ENCODE measurements at places on chromosomes 11 and 22.

DNA sequence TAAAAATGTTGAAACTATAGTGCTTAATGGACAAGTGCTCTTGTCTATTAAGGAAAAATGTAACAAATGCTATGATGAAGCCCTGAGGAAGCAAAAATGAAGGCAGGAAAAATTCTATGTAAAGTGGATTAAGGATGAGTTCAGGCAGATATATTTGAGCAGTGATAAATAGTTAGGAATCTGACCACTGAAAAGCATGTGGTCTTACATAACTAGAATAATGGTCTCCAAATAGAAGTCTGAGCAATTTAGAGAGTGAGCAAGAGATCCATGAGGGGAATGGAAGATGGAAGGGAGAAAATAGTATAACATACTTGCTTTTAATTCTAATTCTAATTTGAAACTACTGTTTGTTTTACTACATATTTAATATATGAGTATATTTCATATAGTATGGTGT, 510.6 kb upstream of the ARHGAP42 start:
- no peak for DNase-seq
- no peaks in the 10 kb centered on the region for H3K4me1 ChIP-seq
- no peaks in the 10 kb centered on the region for H3K27me3 ChIP-seq
- no peak overlapping the region for H3K27ac ChIP-seq
- no peaks in the 10 kb centered on the region for H3K36me3 ChIP-seq

DNA sequence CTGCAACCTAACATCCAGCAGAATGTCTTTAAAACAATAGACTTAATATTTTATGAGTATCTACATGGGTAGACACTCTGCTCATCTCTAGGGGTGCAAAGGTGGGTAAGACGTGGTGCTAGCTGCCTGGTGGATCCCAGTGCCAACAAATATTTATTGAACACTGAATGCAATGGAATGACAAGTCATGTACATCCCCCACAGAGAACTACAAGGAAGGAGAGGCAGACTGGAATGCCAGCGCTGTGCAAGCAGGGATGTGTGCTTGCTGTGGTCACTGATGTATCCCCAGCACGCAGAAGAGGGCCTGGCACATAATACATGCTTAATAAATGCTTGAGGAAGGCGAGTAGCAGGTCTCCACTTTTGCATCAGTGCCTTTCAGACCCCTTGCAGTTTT, 61.9 kb downstream of the CD6 start:
- peaks cover 38% of the 10 kb centered on the region for H3K36me3 ChIP-seq
- no peak for DNase-seq
- no peak overlapping the region for H3K4me3 ChIP-seq

DNA sequence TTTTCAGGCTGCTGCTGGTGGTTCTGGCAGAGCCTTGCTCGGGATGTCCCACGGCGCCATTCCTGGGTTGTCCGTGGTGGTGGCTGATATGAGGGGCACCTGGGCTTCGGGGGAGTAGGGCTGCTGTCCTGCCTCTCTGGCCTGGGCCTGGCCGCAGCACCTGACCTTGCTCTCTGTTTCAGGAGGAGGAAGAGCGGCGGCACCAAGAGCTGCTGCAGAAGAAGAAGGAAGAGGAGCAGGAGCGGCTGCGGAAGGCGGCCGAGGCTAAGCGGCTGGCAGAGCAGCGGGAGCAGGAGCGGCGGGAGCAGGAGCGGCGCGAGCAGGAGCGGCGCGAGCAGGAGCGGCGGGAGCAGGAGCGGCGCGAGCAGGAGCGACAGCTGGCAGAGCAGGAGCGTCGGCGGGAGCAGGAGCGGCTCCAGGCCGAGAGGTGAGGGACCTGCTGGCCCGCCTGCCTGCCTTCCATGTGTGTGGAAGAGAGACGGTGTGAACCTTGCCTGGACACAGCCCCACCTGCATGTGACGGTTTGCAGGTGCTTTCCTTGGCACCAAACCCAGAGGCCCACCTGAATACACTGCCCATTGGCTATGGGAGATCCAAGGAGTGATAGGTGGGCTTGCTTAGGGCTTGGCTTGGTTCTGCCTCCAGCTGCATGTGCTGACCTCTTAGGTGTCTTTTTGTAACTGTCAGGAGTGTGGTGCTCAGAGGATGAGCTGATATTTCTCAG, 22.8 kb downstream of the INCENP start:
- H3K27ac ChIP-seq = no peak overlapping the region
- no peaks in the 10 kb centered on the region for H3K4me1 ChIP-seq
- H3K36me3 ChIP-seq = peaks cover 46% of the 10 kb centered on the region
- DNase-seq = no peak
- H3K4me3 ChIP-seq = no peak overlapping the region

DNA sequence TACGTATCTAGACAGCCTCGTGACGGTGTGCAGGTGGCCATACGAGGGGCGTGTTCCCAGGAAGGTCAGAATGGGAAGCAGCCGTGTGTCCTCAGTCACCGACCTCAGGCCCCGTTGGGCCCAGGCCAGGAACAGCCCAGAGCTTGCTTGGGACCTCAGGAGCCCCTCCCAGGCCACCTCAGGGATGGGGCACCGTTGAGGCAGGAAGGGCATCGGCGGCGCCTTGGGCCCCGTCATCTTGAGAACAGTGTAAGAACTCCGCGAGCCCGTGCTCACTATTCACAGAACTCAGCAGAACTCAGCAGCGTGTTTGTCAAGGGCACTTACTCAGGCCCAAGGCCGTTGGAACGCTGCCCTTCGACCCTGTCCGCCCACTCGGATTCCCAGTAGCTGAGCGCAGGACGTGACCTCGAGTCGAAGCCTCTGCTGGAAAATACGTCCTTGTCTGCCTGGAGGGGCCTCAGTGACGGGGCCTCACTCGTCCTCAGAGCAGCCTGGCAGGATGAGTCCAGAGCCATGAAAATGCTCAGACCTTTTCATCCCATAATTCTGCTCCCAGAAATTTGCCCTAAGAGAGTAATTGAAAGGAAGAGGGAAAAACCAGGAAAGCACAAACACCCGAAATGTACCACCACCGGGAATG, 1134.8 kb downstream of the BRD1 start:
- no peak overlapping the region for H3K27ac ChIP-seq
- no peak for DNase-seq
- H3K27me3 ChIP-seq = no peaks in the 10 kb centered on the region
- H3K4me3 ChIP-seq = no peak overlapping the region
- no peaks in the 10 kb centered on the region for H3K36me3 ChIP-seq

DNA sequence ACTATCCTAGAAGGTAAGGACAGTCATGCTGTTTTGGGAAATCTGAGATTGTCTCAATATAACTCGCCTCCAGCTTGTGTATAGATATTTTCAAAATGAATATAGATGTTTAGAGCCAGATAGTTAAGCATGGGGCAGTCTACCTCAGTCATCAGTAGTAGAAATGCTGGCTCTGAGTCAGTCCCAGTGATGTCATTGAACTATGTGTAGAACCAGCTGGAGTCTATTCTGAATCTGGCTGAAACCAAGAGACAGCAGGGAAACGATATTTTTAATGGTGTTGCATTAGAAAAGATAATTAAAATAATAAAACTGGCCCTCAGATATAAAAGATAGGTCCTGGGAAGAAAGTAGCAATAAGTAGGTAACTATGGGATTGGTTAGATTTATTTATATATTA, 25.9 kb downstream of the PIWIL4 start:
- no peak overlapping the region for H3K27ac ChIP-seq
- H3K27me3 ChIP-seq = no peaks in the 10 kb centered on the region
- no peaks in the 10 kb centered on the region for H3K4me1 ChIP-seq
- H3K36me3 ChIP-seq = no peaks in the 10 kb centered on the region

GRCh38 chr11:2997406-2997805, 5.3 kb upstream of the NAP1L4 start:
- H3K4me1 ChIP-seq = no peaks in the 10 kb centered on the region
- no peak overlapping the region for H3K27ac ChIP-seq
- H3K27me3 ChIP-seq = no peaks in the 10 kb centered on the region
- peaks cover 20% of the 10 kb centered on the region for H3K36me3 ChIP-seq

DNA sequence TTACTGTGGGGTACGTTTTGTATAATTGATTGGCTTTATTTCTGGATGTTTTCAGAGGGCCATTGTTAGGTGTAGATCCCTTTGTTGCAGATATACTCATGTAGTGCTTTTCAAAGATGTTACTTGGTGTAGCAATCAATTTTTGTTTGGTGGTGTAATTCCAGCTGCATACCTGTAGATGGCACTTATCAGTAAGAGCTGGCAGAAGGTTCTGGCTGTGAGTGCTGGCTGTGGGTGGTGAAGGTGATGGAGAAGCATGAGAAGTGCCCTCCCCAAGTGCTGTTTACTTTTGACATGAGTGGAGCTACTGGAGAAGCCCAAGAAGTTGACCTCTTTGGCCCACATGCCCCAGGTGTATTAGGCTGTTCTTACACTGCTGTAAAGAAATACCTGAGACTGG, 1074.9 kb downstream of the FAM181B start:
- H3K4me3 ChIP-seq = no peak overlapping the region
- DNase-seq = no peak
- H3K27me3 ChIP-seq = peaks cover 16% of the 10 kb centered on the region
- H3K27ac ChIP-seq = no peak overlapping the region
- H3K4me1 ChIP-seq = no peaks in the 10 kb centered on the region

DNA sequence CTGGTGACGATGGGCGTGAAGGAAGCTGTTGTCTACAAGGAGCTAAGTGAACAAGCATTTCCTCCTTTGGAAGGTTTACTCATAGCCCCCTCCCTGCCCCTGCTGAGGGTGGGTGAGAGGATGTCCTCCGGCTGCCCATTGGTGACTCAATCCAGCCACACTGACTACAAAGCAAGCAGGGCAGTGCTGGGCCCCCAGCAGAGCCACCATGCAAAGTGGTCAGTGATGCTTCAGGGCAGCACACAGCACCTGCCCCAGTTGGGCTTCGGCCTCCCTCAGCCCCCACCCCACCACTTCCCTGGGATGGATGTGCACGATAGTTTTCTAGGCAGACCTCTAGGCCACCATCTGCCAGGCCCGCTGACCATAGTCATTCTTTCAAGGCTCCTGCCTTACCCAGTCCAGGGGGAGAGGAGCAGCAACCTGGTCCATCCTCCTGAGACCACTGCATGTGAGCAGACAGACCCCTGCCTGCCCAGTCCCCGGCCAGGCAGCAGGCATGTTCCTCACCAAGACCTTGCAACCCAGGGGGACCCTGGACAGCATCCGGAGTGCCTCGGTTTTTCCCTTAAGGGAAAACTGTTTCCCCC, 125.1 kb downstream of the BCR start:
- H3K27ac ChIP-seq = no peak overlapping the region
- no peaks in the 10 kb centered on the region for H3K4me1 ChIP-seq
- H3K4me3 ChIP-seq = no peak overlapping the region
- no peak for DNase-seq
- H3K36me3 ChIP-seq = peaks cover 7% of the 10 kb centered on the region
- H3K27me3 ChIP-seq = no peaks in the 10 kb centered on the region

GRCh38 chr11:945986-946385, 20.3 kb downstream of the AP2A2 start:
- no peak for DNase-seq
- H3K36me3 ChIP-seq = peaks cover 33% of the 10 kb centered on the region
- H3K4me3 ChIP-seq = no peak overlapping the region
- no peak overlapping the region for H3K27ac ChIP-seq

DNA sequence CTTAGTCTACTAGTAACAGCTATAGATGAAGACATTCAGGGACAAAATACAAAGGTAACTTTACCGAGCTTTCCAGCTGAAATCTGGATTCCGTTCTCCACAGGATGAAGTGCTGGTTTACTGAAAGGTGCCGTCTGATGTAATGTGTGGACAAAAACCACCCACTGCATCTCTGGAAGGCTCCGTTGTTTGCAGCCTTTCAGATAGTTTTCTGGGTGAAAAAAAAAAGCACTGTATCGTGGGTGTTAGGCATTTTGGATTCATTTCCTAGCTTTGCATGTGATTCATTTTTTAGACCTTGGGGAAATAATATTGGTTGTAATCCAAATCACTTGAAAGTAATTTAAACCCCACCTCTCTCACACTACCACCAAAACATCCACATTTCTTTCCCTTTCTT, 10.4 kb downstream of the JAM3 start:
- H3K27ac ChIP-seq = no peak overlapping the region
- no peak overlapping the region for H3K4me3 ChIP-seq
- H3K27me3 ChIP-seq = no peaks in the 10 kb centered on the region
- DNase-seq = no peak
- no peaks in the 10 kb centered on the region for H3K4me1 ChIP-seq
- H3K36me3 ChIP-seq = peaks cover 21% of the 10 kb centered on the region

DNA sequence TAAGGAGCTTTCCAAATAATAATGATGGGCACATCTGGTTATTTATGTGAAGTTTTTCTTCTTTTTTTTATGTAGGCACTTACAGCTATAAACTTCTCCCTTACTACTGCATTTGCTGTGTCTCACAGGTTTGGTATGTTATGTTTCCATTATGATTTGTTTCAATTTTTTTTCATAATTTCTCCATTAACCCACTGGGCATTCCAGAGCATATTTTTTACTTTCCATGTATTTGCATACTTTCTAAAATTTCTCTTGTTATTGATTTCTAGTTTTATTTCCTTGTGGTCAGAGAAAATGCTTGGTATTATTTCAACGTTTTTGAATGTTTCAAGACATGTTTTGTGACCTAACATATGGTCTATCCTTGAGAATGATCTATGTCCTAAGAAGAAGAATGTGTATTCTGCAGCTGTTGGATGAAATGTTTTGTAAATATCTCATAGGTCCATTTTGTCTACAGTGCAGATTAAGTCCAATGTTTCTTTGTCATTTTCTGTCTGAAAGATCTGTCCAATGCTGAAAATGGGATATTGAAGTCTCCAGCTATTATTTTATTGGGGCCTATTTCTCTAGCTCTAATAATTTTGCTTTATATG, 362.1 kb downstream of the DDX10 start:
- no peaks in the 10 kb centered on the region for H3K36me3 ChIP-seq
- DNase-seq = no peak
- H3K27ac ChIP-seq = no peak overlapping the region

- H3K27ac ChIP-seq = no peak overlapping the region
- H3K4me1 ChIP-seq = peaks cover 3% of the 10 kb centered on the region
- peaks cover 11% of the 10 kb centered on the region for H3K27me3 ChIP-seq
- no peak overlapping the region for H3K4me3 ChIP-seq
Observed at GRCh38 chr11:113251281-113251680, 63.1 kb upstream of the TTC12 start.

GRCh38 chr11:62148271-62148980, 24.6 kb downstream of the INCENP start:
- no peak for DNase-seq
- no peak overlapping the region for H3K27ac ChIP-seq
- no peak overlapping the region for H3K4me3 ChIP-seq
- H3K27me3 ChIP-seq = no peaks in the 10 kb centered on the region
- H3K36me3 ChIP-seq = peaks cover 47% of the 10 kb centered on the region

DNA sequence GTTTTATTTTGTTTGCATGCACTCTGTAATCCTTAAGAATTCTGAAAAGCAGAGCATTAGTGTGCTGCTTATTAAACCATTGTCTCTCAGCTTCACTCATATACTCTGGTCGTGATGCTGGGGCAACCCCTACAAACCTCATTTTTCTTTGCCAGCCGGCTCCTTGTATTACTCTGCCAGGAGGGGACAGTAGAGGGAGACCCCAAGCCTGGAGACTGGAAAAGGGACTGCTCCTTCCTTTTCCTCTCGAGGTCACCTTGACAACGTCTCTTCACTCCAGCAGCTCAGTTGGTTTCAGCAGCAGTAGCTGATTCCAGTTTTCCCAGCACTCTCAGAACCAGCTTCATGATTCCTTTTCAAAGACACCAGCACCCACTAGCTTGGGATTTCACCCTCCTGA, 2.8 kb upstream of the JHY start:
- H3K4me3 ChIP-seq = no peak overlapping the region
- H3K27me3 ChIP-seq = peaks cover 9% of the 10 kb centered on the region
- H3K36me3 ChIP-seq = no peaks in the 10 kb centered on the region
- DNase-seq = no peak

GRCh38 chr11:77324508-77324907, 23.0 kb upstream of the GDPD4 start:
- peaks cover 15% of the 10 kb centered on the region for H3K4me1 ChIP-seq
- H3K27me3 ChIP-seq = no peaks in the 10 kb centered on the region
- no peak overlapping the region for H3K4me3 ChIP-seq
- H3K27ac ChIP-seq = peak overlapping the region; percentile 31
- H3K36me3 ChIP-seq = peaks cover 38% of the 10 kb centered on the region

Data from activated naive CD8-positive, alpha-beta T cell treated with anti-CD3 and anti-CD28 coated beads, Interleukin-2, amount 50 U/mL, for 24 hours (primary cell).